ENCODE measurements at places on chromosomes 5 and 9. TPM values are rescaled to one million over a fixed set of nuclear protein-coding genes. Genes with fewer than 3 reads are reported as not detected.

Gene BSPRY
- 14.5 TPM for total RNA-seq

DNA sequence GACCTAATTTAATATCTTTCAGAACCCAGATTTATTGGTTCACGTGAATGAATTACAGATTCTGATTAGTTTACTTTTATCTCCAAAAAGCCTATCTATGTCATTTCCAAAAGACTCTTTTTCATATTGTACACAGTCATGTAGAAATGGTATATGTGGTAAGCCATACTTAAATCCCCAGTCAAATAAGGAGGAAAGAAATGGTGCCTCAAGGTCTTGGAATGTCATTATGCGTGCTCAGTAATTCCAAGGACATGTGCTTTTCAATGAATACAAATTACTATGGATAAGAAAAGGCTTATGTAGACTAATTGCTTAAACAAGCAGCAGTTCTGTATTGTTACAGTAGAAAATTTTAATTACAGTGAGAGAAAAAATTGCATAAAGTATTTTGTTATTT lies 64.1 kb upstream of the TYRP1 start:
- DNase-seq, result no peak

DNA sequence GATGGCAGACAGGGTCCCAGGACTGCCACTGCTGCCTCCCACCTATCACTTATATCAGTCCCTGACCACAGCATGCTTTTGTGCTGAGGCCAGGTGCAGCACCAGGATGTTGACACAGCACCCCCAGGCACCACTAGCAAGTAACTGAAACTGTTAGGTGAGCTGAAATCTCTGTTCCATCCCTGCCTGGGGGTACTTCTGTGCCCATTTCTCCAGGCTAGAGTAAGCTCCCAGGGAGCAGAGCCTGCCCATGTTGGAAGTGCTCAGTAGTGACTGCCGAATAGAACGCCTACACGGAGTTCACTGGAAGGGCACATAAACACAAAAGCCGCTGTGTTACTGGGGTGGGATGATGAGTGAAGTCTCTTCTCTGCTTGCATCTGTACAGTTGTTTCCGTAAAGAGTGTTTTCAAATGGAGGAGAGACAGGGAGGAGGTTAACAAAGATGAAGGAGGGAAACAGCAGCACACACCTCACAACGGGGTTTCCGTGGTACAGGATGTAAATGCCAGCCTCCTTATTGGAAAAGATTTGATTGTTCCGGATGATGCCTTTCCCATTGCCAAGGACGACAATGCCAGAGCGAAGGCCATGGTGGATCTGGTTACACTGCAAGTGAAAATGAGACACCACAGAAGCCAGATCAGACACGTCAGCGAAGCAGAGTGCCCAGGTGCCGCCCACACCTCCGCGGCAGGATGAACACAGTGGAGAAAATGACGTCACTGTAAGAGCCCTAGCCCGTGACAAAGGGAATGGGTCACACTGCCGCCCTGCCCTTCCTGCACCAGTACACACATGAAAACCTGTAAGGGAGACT lies 43.1 kb downstream of the POLR1E start:
- peak; percentile 88 for DNase-seq

Gene SHOC1
- 0.16 TPM for total RNA-seq

- DNase-seq, result no peak
Measured at GRCh38 chr9:136378170-136379002, 4.9 kb upstream of the CARD9 start.

Data from kidney (tissue), 22 donors.